ENCODE measurements at places on chromosomes 16 and 17. TPM values are rescaled to one million over a fixed set of nuclear protein-coding genes. Genes with fewer than 3 reads are reported as not detected.
A peak's percentile ranks its signal among the peaks of the same experiment; 100 is the strongest.

Gene CES1
- 253 TPM for total RNA-seq

Gene CHST5
- 1.3 TPM for total RNA-seq

Gene HOXB7
- total RNA-seq: 3.3 TPM

Gene HIC1
- 28.9 TPM for total RNA-seq

Gene TBC1D3I
- not detected for total RNA-seq

Gene SLC5A11
- total RNA-seq: not detected

Gene CD79B
- total RNA-seq: 5.6 TPM

Gene CBLN1
- total RNA-seq: not detected

Gene RTN4RL1
- 0.65 TPM for total RNA-seq

DNA sequence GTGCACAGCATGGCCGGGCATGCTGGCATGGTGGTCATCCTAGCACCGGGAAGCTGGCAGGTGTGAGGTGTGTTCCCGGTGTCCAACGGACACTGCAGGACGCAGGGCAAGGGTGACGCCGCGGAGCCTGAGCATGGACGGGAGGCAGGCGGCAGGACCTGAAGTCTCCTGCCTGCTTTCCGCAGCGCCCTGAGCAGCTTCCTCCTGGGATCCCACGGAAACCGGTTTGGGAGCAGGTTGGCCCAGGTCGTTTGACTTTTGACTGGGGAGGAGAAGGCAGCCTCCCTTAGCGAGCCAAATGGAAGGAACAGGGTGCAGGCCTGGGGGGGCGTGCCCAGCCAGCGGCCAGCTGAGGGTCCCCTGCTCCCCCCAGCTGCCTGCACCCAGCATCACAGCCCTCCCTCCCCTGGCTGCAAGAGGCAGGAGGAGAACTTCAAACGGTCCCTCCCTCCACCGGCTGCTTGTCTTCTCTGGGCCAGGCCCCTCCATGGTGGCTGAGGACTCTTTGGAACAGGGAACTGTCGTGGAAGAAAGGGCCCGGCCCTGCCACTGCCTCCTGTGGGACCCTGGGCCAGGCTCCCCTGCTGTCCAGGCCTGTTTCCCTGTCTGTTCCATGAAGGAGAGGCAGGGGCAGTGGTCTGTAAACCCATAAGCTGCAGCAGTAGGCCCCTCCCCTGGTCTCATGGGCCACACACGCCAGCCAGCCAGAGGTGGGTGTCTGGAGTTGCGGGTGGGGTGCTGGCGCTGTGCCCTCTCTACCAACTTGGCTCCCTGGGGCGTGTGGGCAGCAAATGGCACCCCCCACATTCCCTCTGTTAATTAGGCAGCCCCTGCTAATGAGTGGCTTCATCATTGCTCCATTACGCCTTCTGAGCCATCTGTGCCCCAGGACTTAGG lies 7.8 kb upstream of the ADGRG1 start:
- H3K36me3 ChIP-seq: no peaks in the 10 kb centered on the region
- H3K4me3 ChIP-seq: peak overlapping the region; percentile 18
- peak; percentile 79 for DNase-seq
- H3K27ac ChIP-seq: no peak overlapping the region

DNA sequence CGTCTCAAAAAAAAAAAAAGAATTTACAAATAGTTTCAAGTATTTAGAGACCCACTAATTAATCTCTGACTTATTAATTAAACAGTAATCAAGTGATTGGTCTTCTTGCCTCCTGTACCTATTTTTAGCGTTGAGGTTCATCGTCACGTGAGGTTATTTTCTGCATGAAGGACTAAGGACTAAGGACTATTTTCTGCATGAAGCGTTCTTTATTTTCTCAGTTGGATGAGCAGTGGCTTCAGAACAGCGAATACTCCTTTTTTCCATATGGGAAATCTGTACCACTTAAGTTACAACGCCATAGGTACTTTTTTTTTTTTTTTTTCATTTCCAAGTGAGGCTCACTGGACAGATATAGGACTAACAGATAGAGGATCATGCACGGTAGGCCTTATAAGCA lies 224.9 kb downstream of the CNTNAP4 start:
- no peak for DNase-seq
- no peak overlapping the region for H3K27ac ChIP-seq
- H3K4me3 ChIP-seq: no peak overlapping the region
- H3K4me1 ChIP-seq: no peaks in the 10 kb centered on the region

DNA sequence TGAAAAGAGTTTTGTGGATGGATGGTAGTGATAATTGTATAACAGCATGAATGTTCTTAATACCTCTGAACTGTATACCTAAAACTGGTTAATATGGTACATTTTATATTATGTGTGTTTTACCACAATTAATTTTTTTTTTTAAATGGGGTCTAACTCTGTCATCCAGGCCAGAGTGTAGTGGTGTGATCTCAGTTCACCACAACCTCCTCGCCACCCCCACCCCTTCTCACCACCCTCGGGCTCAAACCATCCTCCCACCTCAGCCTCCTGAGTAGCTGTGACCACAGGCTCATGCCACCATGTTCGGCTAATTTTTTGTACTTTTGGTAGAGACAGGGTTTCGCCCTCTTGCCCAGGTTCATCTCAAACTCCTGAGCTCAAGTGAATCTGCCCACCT lies 123.2 kb downstream of the CDRT15L2 start:
- no peak overlapping the region for H3K4me3 ChIP-seq
- H3K27me3 ChIP-seq: no peaks in the 10 kb centered on the region
- DNase-seq: no peak

DNA sequence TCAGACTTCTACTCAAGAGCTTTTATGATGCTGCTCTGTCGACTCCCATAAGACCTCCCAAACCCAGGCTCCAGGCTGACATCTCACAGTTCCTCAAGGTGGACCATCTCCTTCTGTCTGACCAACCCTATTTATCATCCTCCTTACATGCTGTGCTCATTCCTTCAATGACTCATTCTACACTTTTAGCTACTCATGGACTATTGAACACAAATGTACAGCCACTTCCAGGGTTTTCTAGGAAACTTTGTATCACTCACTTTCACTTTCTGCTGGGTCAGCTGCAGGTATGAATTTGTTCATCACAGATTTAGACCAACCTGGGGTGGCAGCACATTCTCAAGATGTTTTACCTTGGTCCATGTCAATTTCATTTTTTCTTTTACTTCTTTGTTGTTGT lies 162.4 kb upstream of the FAM20A start:
- no peaks in the 10 kb centered on the region for H3K4me1 ChIP-seq
- no peaks in the 10 kb centered on the region for H3K27me3 ChIP-seq
- H3K4me3 ChIP-seq: no peak overlapping the region
- H3K36me3 ChIP-seq: no peaks in the 10 kb centered on the region

DNA sequence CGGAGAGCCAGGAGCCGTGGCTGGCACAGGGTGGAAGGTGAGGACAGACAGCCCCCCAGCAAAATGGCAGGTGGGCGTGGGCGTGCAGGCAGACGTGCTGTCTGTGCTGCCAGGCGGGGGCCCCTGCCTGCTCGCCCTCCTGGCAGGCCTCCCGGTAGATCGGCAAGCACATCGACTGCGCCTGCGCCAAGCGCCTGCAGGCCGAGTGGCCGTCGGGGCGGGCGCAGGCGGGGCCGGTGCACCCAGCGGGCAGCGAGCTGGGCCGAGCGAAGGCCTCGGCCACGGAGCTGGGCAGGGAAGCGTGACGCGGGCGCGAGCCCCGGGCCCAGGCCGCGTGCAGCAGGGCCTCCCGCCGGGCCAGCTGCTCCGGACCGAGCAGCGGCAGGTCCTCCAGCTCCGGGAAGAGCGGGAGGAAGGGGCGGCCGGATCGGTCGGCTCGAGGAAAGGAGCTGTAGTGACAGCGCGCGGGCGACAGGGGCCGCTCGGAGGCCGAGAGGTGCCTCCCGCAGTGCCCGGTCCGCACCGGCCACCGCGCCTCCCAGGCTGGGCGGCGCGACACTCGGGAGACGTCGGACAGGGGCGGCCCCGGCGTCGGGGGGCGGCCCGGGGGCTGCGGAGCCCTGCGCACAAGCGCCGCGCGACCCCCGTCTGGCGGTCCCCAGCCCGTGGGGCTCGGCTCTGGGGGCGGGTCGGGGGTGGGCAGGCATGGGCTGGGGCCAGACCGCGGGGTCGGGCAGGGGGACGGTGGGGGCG lies 16.9 kb downstream of the GRIN2C start:
- DNase-seq: peak; percentile 73
- H3K36me3 ChIP-seq: no peaks in the 10 kb centered on the region
- H3K4me1 ChIP-seq: peaks cover 23% of the 10 kb centered on the region
- H3K27me3 ChIP-seq: peaks cover 10% of the 10 kb centered on the region

GRCh38 chr16:16997349-16997748 lies 473.4 kb downstream of the XYLT1 start:
- DNase-seq: no peak
- H3K27me3 ChIP-seq: no peaks in the 10 kb centered on the region

DNA sequence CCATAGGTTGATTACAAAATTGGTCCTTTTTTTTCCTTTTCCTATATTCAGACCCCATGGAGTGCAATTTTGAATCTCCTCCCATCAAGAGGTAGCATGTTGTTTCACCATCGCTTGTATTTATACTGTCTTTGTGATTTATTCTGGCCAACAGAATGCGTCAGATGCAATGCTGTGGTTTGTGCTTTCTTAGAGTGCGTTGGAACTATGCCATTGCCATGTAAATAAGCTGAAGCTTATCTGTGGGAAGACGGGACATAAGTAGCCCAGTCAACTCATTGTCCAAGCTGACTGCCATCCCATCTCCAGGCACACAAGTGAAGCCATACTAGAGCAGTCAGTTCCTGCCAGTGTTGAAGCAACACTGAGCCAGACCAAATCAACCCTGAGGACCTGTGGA lies 1339.3 kb upstream of the GOT2 start:
- H3K27me3 ChIP-seq: no peaks in the 10 kb centered on the region
- no peaks in the 10 kb centered on the region for H3K4me1 ChIP-seq
- DNase-seq: no peak
- no peak overlapping the region for H3K27ac ChIP-seq

GRCh38 chr17:80834893-80835275 lies 156.8 kb upstream of the CHMP6 start:
- H3K4me1 ChIP-seq: peaks cover 6% of the 10 kb centered on the region
- no peaks in the 10 kb centered on the region for H3K36me3 ChIP-seq
- H3K27me3 ChIP-seq: no peaks in the 10 kb centered on the region
- DNase-seq: peak; percentile 60
- no peak overlapping the region for H3K27ac ChIP-seq

DNA sequence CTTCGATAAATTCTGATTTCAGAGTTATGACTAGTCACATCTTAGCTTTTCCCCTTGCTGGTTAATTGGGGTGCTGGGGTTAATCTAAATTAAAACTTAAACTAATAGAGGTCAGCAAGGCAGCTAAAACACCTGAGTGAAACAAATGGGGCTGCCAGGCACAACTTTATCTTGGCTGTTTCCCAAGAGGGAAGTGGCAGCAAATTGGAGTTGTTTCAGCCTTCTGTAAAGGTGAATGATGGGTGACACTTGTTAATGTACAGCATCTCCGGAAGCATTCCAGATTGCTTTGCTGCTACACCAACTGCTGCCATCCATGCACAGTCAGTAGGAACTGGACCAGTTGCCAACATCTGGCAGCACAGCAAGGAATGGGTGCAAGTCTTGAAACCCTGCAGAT lies 43.9 kb downstream of the AATF start:
- no peak overlapping the region for H3K27ac ChIP-seq
- peaks cover 16% of the 10 kb centered on the region for H3K36me3 ChIP-seq
- no peak overlapping the region for H3K4me3 ChIP-seq
- no peaks in the 10 kb centered on the region for H3K4me1 ChIP-seq
- DNase-seq: no peak
- no peaks in the 10 kb centered on the region for H3K27me3 ChIP-seq

GRCh38 chr17:44221862-44222111 lies 2.3 kb upstream of the UBTF start:
- peaks cover 16% of the 10 kb centered on the region for H3K4me1 ChIP-seq
- H3K27ac ChIP-seq: peak overlapping the region; percentile 99
- H3K27me3 ChIP-seq: no peaks in the 10 kb centered on the region
- no peak for DNase-seq

GRCh38 chr16:76947749-76948148 lies 243.2 kb upstream of the MON1B start:
- H3K27me3 ChIP-seq: no peaks in the 10 kb centered on the region
- no peaks in the 10 kb centered on the region for H3K36me3 ChIP-seq
- no peak overlapping the region for H3K4me3 ChIP-seq
- no peaks in the 10 kb centered on the region for H3K4me1 ChIP-seq

DNA sequence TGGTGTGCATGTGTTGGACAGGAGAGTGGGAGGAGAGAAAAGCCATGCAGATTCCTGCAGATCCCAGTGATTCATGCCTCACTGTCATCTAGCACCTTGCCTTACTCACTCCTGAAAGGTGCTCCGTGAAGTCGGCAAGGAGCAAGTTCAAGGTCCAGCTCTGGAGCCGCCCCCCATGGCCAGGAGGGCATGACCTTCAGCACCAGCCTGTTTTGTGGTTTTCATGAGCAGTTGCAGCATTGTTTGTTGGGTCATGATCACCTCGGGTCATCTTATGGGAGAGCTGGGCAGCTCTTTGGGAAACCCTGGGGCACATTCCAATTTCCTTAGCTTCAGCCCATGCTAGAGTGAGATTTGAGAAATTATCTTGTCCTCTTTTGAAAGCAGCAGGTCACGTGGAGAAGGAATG lies 137.5 kb upstream of the IRX3 start:
- H3K27ac ChIP-seq: peak overlapping the region; percentile 4
- no peak for DNase-seq
- H3K4me3 ChIP-seq: no peak overlapping the region

DNA sequence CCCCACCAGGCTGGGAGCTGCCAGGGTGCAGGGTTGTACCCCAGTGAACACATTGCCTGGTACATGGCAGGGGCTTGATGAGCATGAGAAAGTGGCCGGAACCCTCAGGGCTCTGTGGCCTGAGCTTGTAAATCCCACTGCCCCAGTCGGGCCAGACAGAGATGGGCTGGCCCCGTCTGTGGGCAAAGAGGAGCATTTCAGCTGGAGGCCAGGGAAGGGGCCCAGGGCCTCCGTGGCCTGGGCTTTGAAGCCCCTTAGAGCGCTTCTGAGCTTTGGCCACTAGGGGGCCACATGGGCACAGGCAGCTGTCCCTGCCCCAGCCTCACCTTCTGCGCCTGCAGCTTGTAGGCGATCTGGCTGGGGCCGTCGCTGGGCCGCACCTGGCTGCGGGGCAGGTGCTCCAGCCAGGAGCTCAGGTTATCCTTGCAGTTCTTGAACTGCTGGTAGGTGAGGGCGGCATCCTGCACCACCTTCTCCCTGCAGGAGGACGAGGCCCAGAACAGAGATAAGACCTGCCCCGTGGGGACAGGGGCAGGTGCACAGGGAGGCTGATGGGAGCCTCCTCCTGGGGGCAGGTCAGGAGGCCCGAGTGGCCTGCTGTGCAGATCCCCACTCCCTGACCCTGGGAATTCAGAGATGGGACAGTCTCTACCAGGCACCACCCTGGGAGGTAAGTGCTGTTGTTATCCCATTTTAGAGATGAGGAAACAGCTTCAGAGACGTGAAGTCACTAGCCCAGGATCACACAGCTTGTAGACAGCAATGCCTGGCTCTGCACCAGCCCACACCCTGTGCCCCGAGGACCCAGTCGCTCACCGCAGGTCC lies 12.8 kb downstream of the EVPL start:
- no peaks in the 10 kb centered on the region for H3K4me1 ChIP-seq
- H3K27ac ChIP-seq: no peak overlapping the region
- DNase-seq: peak; percentile 78
- H3K4me3 ChIP-seq: no peak overlapping the region

- H3K4me1 ChIP-seq: no peaks in the 10 kb centered on the region
- no peaks in the 10 kb centered on the region for H3K36me3 ChIP-seq
- peaks cover 9% of the 10 kb centered on the region for H3K27me3 ChIP-seq
Observed at GRCh38 chr17:48162946-48163506, 55.5 kb downstream of the SNX11 start.

- no peaks in the 10 kb centered on the region for H3K36me3 ChIP-seq
- no peak for DNase-seq
- peaks cover 23% of the 10 kb centered on the region for H3K4me1 ChIP-seq
Observed at GRCh38 chr16:84607694-84608093, 10.2 kb downstream of the COTL1 start.

- no peaks in the 10 kb centered on the region for H3K27me3 ChIP-seq
- no peak for DNase-seq
- H3K27ac ChIP-seq: no peak overlapping the region
- H3K36me3 ChIP-seq: peaks cover 16% of the 10 kb centered on the region
- H3K4me1 ChIP-seq: peaks cover 28% of the 10 kb centered on the region
Observed at GRCh38 chr16:4850211-4850610, 2.9 kb downstream of the UBN1 start.

Measured in lung (tissue), 17 donors.